ENCODE measurements at places on chromosomes 16 and 17.
A peak's percentile ranks its signal among the peaks of the same experiment; 100 is the strongest.

DNA sequence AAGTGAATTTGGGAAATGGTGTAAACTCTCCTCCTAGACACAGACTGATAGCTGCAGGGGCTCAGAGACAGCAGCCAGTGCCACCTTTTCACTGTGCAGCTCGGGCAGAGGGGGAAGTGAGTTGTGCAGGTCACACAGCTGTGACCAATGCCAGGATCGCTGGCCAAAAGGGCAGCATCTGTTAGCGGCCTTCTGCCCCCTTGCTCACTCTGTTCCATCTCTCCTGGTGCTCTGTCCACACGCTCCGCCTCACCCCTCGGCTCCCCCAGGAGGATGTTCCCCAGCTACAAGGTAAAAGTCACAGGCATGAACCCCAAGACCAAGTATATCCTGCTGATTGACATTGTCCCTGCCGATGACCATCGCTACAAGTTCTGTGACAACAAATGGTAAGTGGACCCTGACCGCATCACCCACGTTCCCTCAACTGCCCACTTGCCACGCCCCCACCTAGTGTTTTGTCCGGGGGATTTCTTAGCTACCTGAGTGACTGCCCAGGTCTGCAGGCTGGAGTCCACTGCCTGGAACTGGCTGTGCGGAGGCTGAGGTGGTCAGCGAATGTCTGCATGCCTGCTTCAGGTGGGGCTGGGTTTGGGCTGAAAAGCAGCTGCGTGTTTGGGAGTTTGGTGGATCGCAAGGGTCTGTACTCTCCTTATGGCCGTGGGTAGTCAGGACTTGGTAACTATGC, 13.5 kb downstream of the TBX4 start:
- peaks cover 22% of the 10 kb centered on the region for H3K4me1 ChIP-seq
- H3K4me3 ChIP-seq: no peak overlapping the region
- peaks cover 30% of the 10 kb centered on the region for H3K27me3 ChIP-seq
- DNase-seq: peak; percentile 21

- H3K27me3 ChIP-seq: peaks cover 19% of the 10 kb centered on the region
- H3K4me3 ChIP-seq: no peak overlapping the region
- no peaks in the 10 kb centered on the region for H3K36me3 ChIP-seq
- no peaks in the 10 kb centered on the region for H3K4me1 ChIP-seq
These were observed 199.3 kb downstream of the C16orf95 start for GRCh38 chr16:87117936-87118335.

- no peak for DNase-seq
- H3K27ac ChIP-seq: no peak overlapping the region
These were observed 196.3 kb upstream of the CDH11 start for GRCh38 chr16:65318138-65318537.

- peak; percentile 53 for DNase-seq
- peaks cover 76% of the 10 kb centered on the region for H3K4me1 ChIP-seq
- H3K36me3 ChIP-seq: peaks cover 36% of the 10 kb centered on the region
- H3K27ac ChIP-seq: peak overlapping the region; percentile 4
These were observed 24.4 kb downstream of the ATP6V0D1 start for GRCh38 chr16:67456391-67457081.

GRCh38 chr16:84329016-84329415, 34.3 kb downstream of the WFDC1 start:
- H3K4me3 ChIP-seq: no peak overlapping the region
- no peak overlapping the region for H3K27ac ChIP-seq
- DNase-seq: no peak
- peaks cover 17% of the 10 kb centered on the region for H3K36me3 ChIP-seq
- H3K27me3 ChIP-seq: no peaks in the 10 kb centered on the region
- H3K4me1 ChIP-seq: no peaks in the 10 kb centered on the region

DNA sequence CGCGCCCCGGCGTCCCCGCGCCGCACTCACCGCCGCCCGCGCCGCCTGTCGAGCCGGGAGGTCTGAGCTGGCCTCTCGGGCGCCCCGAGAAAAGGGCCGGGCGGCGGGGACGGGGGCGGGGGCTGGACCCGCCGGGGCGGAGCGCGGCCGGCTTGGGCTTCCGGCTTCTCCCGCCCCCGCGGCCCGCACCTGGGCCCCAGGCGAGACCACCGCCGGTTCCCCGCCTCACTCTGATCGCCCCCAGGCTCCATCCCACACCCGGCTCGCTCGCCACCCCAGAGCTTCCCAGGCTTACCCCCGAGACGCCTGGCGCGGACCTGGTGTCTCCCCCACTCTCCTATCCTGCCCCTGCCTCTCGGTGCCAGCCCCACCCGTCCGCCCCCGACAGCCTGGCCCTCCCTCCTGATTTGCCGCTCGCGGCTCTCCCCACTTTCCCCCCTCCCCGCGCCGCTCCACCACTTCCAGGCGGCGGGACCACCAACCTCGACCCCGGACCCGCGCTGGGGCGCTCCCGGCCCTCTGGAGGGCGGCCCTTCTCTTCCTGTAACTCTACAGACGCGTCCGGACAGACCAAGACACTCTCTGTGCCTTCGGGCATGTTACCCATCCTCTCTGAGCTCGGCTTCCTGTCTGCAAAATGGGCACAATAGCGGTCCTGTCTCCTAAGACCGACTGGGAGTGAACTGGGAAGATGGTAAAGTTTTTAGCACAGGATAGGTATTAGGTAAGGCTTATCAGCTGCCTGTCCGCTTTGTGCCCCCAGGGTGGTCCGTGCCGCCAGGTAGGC, at the start of gene LITAF:
Gene LITAF, minus strand, starts transcription at position 64 of the 787 bp plus-strand sequence. CDS start 30,189 bp downstream, outside the sequence.
- no peaks in the 10 kb centered on the region for H3K36me3 ChIP-seq
- peak within 1 kb of the TSS; percentile 69 for H3K4me3 ChIP-seq
- no peaks in the 10 kb centered on the region for H3K27me3 ChIP-seq
- H3K4me1 ChIP-seq: peaks cover 48% of the 10 kb centered on the region

- H3K4me3 ChIP-seq: no peak overlapping the region
- no peaks in the 10 kb centered on the region for H3K4me1 ChIP-seq
- DNase-seq: no peak
- H3K27ac ChIP-seq: no peak overlapping the region
These were observed 31.1 kb downstream of the ADAMTS18 start for GRCh38 chr16:77403732-77404131.

DNA sequence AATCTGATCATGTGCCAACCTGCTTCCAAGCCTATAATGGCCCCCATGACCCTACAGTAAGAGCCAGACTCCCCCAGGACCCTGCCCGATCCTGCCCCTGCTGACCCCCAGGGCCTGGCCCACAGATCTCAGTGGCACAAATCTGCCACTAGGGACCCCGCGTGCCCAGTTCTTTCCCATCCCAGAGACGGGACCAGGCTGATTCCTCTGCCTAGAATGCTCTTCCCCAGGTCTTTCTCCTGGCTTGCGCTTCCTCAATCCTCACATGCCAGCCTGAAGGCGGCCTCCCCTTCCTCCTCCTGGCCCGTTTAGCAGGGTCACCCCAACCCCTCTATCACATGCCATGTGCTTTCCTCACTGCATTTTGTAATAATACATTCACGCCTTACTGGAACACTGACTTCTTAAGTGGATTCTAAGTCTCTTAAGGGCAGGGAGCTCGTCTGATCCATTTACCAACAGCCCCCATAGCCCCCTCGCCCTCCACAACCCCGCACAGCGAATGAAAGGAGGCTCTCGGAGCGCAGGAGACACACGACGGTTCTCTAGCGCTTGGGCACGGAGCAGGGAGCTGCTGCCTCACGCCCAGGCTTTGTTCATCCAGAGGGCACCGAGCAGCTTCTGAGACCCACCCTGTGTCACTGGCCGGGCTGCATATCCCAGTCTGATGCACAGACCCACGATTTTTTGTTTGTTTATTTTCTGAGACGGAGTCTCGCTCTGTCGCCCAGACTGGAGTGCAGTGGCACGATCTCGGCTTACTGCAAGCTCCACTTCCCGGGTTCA, 1.2 kb downstream of the TRIM65 start:
- no peaks in the 10 kb centered on the region for H3K27me3 ChIP-seq
- peak overlapping the region; percentile 83 for H3K4me3 ChIP-seq
- H3K4me1 ChIP-seq: peaks cover 30% of the 10 kb centered on the region
- no peak for DNase-seq
- peak overlapping the region; percentile 98 for H3K27ac ChIP-seq

DNA sequence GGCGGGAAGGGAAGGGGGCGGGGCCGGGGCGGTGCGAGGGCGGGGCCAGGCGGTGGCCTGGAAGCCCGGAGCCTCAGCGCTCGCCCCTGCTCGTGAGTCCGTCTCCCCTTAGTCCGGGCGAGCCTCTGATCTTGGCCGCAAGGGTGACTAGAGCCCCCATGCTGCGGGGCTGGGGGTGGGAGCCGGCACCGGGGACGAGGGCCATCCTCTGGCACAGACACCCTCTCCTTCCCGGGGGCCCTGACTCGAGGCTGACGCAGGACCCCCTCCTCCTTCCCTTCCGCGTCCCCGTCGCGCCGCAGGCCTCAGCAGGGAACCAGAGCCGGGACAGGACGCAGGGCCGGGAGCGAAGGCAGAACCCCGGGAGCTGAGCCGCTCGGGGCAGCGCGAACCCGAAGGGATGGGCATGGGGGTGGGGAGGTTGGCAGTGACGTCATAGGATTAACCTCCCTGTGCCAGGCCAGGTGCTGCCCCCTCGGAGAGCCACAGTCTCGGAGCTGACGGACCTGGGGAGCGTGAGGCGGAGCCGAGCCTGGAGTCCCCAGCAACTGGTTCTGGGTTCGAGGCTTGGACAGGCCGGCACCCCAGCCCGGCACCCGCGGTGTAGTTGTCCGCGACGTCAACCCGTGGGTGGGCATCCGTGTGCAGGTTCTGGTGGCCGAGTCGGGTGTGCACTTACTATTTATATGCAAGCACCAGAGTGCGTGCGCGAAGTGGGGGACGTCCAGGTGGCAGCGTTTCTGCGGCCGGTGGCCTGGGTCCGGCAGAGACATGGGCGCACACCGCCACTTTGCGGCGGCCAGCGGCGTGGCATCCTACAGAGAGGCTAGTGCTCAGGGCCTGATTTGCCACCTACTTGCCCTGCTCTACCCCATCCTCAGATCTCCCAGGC, 503 bp upstream of the PLCD3 start:
- peak; percentile 92 for DNase-seq
- H3K4me1 ChIP-seq: peaks cover 48% of the 10 kb centered on the region
- peaks cover 4% of the 10 kb centered on the region for H3K36me3 ChIP-seq
- no peaks in the 10 kb centered on the region for H3K27me3 ChIP-seq
- H3K4me3 ChIP-seq: peak overlapping the region; percentile 63
- peak overlapping the region; percentile 89 for H3K27ac ChIP-seq

DNA sequence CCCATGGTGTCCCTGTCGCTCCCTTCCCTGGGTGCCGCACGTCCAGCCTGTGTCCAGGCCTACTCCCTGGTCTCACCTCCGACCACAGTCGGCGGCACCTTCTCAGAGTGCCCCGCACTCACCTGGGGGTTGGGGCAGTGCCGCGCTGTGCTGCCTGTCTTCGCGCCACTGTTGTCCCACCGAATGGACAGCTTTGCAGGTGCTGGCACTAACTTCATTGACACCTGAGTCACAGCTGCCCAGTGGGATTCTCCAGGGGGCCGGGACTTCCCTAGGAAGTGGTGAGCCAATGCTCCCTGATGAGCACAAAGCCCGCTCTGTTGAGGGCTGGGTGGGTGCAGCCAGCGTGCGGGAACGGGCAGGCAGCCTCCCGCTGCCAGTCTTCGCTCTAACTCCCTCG, 24.3 kb upstream of the DBNDD1 start:
- no peak overlapping the region for H3K4me3 ChIP-seq
- peaks cover 53% of the 10 kb centered on the region for H3K36me3 ChIP-seq
- H3K27ac ChIP-seq: no peak overlapping the region
- DNase-seq: no peak
- H3K27me3 ChIP-seq: peaks cover 12% of the 10 kb centered on the region

GRCh38 chr17:35046740-35047283, 16.7 kb downstream of the RFFL start:
- H3K36me3 ChIP-seq: no peaks in the 10 kb centered on the region
- H3K4me1 ChIP-seq: peaks cover 35% of the 10 kb centered on the region
- H3K27me3 ChIP-seq: no peaks in the 10 kb centered on the region
- no peak overlapping the region for H3K27ac ChIP-seq
- H3K4me3 ChIP-seq: no peak overlapping the region

DNA sequence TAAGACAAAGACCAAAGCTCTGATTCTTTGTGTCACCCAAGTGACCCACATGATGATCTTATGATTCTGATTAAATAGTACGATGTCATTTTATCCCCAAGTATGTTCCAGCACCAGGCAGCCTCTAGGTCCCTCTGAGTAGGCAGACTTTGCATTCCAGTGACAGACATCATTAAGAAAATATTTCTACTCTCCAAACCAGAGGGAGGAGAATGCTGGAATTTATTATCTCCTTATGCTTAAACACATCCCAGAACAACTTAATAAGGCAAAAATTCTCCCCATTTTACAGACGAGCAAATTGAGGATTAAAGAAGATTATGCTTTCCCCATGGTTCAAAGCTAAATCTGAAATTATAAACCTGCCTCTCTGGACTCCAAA, 192.8 kb upstream of the CDH11 start:
- H3K4me3 ChIP-seq: no peak overlapping the region
- H3K4me1 ChIP-seq: no peaks in the 10 kb centered on the region
- H3K27me3 ChIP-seq: no peaks in the 10 kb centered on the region
- DNase-seq: no peak
- H3K36me3 ChIP-seq: no peaks in the 10 kb centered on the region

DNA sequence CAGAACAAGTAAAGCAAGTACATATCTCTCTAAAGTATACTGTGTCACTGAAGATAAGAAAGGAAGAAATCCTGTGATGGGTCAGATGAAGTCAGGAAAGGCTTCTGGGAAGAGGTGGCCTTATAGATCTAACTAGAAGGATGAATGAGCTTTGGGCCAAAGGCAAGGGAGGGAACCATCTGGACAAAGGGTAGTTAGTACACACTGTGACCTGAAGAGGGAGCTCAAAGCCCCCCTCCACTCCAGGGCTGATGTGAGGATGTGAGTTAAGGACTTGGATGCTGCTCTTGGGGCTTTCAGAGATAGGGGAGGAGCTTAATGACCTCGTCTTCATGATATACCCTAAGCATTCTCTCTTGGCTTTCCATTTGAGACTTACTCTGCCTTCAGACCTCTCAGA, 185.3 kb upstream of the CACNG3 start:
- H3K4me1 ChIP-seq: no peaks in the 10 kb centered on the region
- H3K27ac ChIP-seq: no peak overlapping the region
- no peaks in the 10 kb centered on the region for H3K27me3 ChIP-seq
- no peaks in the 10 kb centered on the region for H3K36me3 ChIP-seq
- no peak for DNase-seq

GRCh38 chr16:87828907-87829621, 40.2 kb downstream of the SLC7A5 start:
- no peak overlapping the region for H3K4me3 ChIP-seq
- peaks cover 18% of the 10 kb centered on the region for H3K36me3 ChIP-seq
- H3K27me3 ChIP-seq: peaks cover 8% of the 10 kb centered on the region
- no peak overlapping the region for H3K27ac ChIP-seq
- no peak for DNase-seq

DNA sequence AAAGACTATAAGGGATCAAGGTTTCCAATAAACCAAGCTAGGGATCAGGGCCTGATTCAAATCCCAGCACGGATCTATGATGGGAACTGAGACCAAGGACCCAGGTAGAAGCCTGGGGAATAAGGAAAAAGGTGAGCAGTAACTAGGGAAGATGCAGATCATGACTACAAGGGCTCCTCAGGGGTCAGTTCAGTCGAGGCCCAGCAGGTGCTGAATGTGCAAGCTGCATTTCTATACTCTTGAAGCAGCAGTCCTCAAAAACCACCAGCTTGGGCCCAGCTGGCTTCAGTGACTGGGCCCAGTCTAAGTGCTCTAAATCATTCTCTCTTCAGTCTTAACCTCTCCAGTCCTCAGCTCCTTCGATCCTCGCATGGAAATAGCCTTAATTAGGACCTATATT, 228.8 kb upstream of the AXIN2 start:
- DNase-seq: no peak
- no peaks in the 10 kb centered on the region for H3K4me1 ChIP-seq
- no peak overlapping the region for H3K4me3 ChIP-seq
- H3K27ac ChIP-seq: no peak overlapping the region

GRCh38 chr16:12291989-12292759, 315.6 kb downstream of the SNX29 start:
- DNase-seq: no peak
- H3K4me1 ChIP-seq: peaks cover 10% of the 10 kb centered on the region
- no peaks in the 10 kb centered on the region for H3K36me3 ChIP-seq
- H3K27ac ChIP-seq: no peak overlapping the region
- no peak overlapping the region for H3K4me3 ChIP-seq
- no peaks in the 10 kb centered on the region for H3K27me3 ChIP-seq

Data from lower lobe of right lung (tissue), 2 donors.